SIG-M5 (cell line): ENCODE measurements at places on chromosomes 13 and 19.

GRCh38 chr13:112791663-112792440 is 102.0 kb downstream of the ATP11A start:
- no peak for DNase-seq

GRCh38 chr19:29524912-29525831 is 622 bp upstream of the VSTM2B start:
- no peak for DNase-seq

DNA sequence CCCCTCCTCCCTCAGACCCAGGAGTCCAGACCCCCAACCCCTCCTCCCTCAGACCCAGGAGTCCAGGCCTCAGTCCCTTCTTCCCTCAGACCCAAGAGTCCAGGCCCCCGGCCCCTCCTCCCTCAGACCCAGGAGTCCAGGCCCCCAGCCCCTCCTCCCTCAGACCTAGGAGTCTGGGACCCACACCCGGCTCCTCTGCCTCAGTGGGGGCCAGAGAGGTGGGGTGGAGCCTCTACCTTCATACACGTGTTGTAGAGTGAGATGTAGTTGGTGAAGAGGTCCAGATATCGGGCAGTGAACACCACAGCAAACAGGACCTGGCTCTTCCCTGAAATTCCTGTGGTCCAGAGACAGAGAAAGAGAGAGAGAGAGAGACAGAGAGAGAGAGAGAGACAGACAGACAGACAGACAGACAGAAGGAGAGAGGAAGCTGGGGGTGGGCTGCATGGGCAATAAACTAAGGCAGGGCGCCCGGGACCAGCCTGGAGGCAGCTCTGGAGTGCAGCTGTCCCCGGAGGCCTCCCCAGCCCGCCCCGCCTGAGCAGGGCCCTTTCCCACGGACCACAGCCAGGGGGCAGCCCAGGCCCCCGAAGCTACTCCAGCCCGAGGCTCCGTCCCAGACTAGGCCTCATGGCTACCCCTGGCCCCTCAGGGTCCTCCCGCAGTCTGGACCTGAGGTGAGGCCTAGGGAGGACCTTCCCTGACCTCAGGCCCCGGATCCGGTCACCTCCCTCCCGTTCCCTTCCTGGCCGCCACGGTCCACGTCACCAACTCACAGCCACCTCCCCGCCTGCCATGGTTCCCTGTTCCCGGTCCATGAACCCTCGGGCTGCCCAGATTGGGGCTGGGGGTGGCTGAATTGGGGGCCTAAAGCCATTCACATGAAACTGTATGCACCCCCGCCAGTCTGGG is 907 bp downstream of the KDELR1 start:
- no peak for DNase-seq

DNA sequence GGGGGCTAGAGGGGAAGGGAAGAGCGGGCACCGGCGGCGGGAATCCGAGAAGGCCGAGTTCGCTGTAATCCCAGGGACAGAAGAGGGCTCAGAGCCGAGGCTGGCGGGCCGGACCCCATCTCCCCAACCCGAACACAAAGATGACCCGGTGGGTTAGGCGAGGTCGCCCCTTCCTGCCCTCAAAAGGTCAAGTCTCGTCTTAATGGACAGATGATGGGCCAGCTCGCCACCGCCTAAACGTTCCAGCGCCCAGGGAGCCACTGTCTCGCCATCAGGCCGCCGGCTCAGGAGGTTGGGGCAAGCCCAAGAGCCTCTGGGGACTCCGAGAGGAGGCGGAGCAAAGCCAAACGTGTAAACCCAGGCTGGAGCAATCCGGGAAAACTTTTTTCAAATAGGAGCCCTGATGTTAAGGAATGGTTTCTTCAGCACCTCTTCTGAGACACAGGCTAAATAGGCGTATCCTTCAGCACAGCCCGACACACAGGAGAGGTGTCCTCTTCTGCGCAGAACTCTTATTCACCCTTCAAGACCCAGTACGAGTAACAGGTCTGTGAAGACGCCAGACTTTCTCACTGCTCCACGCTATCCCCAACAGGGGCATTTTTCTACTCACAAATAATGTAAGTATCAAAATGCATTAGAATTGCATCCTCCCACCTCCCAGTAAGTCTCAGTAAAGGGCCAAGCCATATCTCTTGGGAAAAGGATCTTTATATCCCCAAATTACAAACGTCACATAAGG is 6.3 kb upstream of the POU4F1 start:
- no peak for DNase-seq

GRCh38 chr13:103537616-103538015 is 471.4 kb upstream of the SLC10A2 start:
- DNase-seq: no peak

GRCh38 chr13:40146611-40147117 is 491.2 kb downstream of the COG6 start:
- DNase-seq: no peak

DNA sequence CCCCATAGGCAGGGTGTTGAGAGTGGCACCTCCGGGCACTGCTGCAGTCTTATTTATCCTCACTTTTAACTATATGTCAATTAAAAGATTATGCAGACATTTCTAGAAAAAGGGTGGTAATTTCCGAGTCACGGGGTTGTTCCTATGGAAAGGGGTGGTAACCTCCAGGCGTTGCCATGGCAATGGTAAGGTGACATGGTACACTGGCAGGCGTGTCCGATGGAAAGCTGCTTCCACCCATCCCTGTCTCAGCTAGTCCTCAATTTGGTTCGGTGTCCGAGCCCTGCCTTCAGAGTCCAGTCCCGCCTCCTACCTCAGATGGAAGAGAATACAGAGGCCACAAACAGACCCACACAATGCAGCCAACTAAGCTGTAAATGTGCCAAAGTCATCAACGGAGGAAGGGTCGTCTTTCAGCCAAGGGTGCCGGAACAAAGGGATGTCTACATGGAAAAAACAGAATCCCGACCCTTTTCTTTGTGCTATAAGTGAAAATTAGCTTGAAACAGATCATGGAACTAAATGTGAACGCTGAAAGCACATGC is 72.6 kb upstream of the C13orf46 start:
- DNase-seq: no peak

DNA sequence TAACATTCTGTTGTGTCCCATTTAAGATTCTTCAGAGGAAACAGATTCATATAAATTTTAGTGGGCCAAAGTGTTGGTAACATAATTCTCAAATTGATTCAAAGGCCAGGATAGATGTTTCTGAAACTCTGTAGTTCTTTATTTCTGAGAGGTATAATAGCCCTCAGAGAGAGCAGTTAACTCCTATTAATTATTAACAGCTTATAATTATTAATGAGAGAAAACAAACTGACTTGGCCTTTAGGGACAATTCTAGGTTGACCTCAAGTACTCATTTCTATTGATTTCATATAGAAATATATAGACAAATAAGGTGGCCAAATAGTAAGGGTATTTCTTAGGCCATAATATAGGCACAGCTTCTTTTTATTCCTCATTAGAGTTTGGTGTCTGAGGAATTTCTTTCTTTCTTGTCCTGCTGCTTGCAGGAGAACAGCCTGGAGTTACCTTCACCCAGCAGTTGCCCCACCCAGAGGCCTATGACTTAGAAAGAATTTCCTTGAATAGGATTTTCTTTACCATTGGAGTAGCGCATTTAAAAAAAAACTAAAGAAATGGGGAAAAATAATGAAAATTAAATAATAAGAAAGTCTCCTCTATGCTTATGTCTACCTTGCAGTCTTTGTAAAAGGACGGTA is 1430.1 kb upstream of the SPRY2 start:
- no peak for DNase-seq

DNA sequence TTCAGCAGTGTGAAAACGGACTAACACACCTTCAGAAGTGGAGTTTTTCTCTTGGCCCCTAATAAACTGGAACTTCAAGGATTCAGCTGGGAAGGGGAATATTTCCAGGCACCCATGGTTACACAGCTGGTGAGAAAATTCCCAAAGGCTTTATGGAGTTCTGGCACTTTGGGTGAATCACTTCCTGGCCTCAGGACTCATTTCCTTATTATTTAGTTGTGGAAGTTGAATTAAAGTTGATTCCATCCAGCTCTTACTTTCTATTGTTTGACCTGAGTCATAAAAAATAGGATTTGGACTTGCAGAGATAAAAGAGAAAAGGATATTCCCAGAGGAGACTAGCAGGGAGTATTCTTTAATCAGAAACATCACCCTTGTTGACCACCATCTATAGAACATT is 882.1 kb downstream of the UQCRFS1 start:
- DNase-seq: no peak

DNA sequence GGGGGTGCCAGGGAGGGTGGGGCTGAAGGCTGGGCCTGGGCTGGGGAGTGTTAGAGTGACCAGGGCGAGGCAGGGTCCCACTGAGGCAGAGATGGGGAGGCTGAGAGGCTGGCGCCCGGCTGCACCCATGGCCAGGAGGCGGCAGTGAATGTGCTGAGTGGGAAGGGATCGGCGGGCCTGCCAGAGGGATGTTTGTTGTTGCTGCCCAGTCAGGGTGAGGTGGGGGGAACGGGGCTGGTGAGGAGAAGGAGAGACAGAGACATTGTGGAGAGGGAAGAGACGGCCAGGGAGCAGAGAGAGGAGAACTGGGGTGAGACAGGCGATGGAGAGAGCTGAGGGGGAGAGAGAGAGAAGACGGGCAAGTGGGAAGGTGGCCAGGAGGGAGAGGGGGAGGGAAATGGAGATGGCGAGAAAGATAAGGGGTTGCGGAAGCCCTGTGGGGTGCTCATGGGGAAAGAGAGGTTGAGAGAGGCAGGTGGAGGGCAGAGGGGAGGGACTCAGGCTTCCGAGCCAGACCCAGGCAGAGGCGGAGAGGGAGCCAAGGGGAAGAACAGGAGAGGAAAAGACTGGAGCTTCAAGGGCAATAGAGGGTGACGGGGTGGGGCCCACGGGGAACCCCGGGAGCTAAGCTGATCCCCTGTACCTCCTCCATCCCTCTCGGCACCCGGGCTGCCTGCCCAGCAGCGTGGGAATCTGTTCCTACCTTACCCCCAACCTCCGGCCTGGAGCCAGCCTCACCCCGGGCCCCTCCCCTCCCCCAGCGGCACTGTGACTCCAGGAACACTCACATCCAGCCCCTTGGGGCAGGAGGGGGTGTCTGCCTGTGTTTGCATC is 690 bp upstream of the B3GNT8 start:
- no peak for DNase-seq

DNA sequence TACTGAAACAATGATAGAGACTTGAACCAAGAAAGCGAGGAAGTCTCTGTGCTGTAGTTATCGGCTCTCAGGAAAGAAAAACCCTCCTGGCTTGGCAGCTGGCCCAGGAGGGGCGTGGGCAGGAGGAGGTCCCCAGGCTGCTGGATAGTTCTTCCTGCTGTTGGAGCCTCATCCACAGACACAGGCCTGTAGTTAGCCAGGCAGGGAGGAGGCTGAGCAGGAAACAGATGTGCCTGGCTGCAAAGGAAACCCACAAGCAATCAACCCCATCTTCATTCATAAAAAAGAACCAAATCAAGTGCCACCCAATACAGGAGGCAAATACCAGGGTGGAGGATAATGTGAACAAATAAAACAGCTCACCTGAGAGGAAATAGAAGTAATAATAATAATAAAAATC is 86.2 kb downstream of the IRS2 start:
- DNase-seq: peak; percentile 49

DNA sequence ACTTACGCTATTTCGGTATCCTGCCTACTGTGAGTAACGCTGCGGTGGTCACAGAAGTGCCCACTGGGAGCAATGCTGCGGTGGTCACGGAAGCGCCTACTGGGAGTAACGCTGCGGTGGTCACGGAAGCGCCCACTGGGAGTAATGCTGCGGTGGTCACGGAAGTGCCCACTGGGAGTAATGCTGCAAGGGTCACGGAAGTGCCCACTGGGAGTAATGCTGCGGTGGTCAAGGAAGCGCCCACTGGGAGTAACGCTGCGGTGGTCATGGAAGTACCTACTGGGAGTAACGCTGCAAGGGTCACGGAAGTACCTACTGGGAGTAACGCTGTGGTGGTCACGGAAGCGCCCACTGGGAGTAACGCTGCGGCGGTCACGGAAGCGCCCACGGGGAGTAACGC is 52.1 kb upstream of the SOX1 start:
- DNase-seq: no peak

DNA sequence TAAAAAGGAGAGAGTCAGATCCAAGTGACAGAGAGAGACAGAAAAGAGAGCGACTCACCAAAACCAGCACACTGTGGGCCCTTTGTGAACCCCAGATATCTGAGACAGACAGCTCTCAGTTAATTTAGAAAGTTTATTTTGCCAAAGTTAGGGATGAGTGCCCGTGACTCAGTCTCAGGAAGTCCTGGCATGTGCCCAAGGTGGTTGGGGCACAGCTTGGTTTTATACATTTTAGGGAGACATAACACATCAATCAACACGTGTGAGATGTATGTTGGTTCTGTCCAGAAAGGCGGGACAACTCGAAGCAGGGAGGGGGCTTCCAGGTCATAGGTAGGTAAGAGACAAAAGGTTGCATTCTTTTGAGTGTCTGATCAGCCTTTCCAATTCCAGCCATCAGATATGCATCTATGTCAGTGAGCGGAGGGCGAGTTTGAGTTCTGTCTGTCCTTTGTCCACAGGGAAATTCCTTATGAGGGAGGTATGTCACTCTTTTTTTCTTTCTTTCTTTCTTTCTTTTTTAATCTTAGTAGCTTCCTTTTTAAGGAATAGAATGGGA is 37.2 kb upstream of the ATP11A start:
- DNase-seq: no peak

- no peak for DNase-seq
These were observed 26.9 kb downstream of the SLITRK6 start for GRCh38 chr13:85772367-85772766.

GRCh38 chr13:30619731-30620130 is 2.0 kb downstream of the USPL1 start:
- no peak for DNase-seq

DNA sequence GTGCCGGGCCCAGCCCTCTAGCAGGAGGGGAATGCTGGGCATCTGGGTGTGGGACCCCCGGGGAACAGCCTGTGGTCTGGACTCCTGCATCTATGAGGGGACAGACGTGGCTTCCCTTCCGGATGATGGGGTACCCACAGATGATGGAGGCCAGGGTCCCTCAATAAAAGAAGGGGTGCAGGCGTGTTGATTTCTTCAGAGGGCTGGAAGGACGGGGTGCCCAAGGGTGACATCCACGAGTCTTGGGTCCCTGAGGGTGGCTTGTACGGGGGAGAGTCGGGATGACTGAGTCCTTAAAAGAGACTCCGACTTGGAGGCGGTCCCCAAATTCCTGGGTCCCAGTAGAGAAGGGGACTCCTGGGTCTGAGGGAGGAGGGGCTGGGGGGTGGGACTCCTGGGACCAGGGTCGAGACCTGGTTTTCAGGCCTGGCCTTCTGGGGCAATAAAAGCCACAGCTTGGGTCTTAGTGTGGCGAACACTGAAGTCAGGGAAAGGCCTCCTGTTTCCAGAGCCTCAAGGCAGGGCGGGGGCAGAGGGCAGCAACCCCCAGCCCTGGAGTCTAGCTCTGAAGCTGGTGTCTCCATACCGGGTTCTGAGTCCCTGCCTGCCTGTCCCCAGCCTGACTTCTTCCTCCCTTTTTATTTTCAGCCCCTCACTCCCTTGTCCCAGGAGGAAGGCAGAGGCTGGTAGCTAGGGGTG is 459 bp upstream of the GRIN2D start:
- no peak for DNase-seq

DNA sequence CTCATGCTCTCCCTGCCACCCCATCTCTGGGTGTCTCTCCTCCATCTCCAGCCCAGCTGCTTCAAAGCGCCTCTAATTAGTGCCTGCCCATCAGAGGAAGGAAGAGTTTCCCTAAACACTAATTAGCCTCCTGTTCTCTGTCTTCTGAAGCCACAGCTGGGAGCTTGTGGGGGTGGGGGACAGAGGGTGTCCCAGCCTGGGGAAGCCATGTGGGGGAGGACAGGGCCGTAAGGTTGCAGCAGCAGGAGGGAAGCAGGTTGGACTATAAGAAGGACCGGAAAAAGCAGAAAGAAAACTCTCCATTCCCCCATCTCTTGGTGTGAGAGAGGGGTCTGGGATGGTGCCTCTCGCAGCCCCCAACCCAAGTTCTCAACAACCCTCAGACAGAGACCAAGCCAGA is 26.2 kb downstream of the SLC8A2 start:
- no peak for DNase-seq

- DNase-seq: no peak
These were observed 3.4 kb downstream of the FEM1A start for GRCh38 chr19:4794971-4795370.
